Neural progenitor cell (in vitro differentiated cells): ENCODE measurements at places on chromosomes 2 and 18. TPM values are rescaled to one million over a fixed set of nuclear protein-coding genes. Genes with fewer than 3 reads are reported as not detected.
A peak's percentile ranks its signal among the peaks of the same experiment; 100 is the strongest.

Gene FSIP2
- 12.7 and 15.9 TPM in 2 replicates for total RNA-seq

GRCh38 chr2:152647552-152647951, 69.7 kb downstream of the PRPF40A start:
- no peak overlapping the region for H3K4me3 ChIP-seq
- peak overlapping the region; percentile 36 for H3K27ac ChIP-seq
- peak; percentile 45 for DNase-seq
- peaks cover 27% of the 10 kb centered on the region for H3K4me1 ChIP-seq
- H3K36me3 ChIP-seq: no peaks in the 10 kb centered on the region

DNA sequence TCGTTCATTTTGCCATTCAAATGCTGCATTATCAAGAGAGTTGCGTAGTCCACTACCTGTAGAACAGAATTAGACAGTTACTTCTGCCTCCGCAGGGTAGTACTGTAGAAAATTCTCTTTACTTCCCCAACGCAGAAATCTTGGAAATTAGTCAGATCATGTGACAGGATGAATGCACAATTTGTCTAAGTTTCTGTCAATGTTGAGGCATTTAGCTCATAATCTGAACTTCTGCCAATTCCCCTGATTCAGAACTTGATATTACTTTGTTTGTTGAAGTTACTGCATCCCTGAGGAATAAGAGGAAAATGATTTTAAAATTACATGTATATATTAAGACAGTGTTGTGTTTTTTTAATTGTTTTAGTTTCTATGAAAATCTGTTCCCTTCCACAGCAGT, 83.4 kb downstream of the TTC27 start:
- no peak for DNase-seq
- H3K4me3 ChIP-seq: no peak overlapping the region
- H3K4me1 ChIP-seq: no peaks in the 10 kb centered on the region
- no peak overlapping the region for H3K27ac ChIP-seq

GRCh38 chr2:218755567-218756404, 26.2 kb upstream of the CYP27A1 start:
- no peaks in the 10 kb centered on the region for H3K36me3 ChIP-seq
- H3K27me3 ChIP-seq: no peaks in the 10 kb centered on the region
- H3K4me3 ChIP-seq: no peak overlapping the region

DNA sequence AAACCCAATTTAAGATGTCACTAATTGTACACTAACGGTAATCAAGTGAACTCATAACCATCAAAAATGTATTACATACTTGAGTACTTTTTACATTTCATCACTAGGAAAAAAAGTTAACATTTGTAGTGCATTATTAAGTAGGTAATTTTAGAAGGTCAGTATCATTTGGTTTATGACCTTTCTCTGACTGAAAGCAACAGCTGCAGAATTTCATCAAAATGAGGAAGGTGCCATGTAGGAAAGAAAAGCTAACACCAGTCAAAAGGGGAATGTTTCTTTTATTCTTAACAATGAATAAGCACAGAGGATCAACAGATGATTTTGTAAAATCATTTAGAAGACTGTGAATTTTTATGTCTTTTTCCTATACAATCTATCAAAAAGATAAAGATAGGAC, 79.0 kb downstream of the PIGN start:
- no peaks in the 10 kb centered on the region for H3K36me3 ChIP-seq
- H3K27ac ChIP-seq: no peak overlapping the region
- no peak overlapping the region for H3K4me3 ChIP-seq
- H3K4me1 ChIP-seq: no peaks in the 10 kb centered on the region

GRCh38 chr2:200850512-200851256, 13.8 kb downstream of the CLK1 start:
- H3K4me1 ChIP-seq: no peaks in the 10 kb centered on the region
- no peak overlapping the region for H3K4me3 ChIP-seq
- no peak overlapping the region for H3K27ac ChIP-seq
- DNase-seq: no peak
- H3K36me3 ChIP-seq: peaks cover 18% of the 10 kb centered on the region

- H3K27me3 ChIP-seq: no peaks in the 10 kb centered on the region
- no peaks in the 10 kb centered on the region for H3K36me3 ChIP-seq
- H3K27ac ChIP-seq: no peak overlapping the region
These were observed 9.9 kb downstream of the COLEC12 start for GRCh38 chr18:490624-491023.

DNA sequence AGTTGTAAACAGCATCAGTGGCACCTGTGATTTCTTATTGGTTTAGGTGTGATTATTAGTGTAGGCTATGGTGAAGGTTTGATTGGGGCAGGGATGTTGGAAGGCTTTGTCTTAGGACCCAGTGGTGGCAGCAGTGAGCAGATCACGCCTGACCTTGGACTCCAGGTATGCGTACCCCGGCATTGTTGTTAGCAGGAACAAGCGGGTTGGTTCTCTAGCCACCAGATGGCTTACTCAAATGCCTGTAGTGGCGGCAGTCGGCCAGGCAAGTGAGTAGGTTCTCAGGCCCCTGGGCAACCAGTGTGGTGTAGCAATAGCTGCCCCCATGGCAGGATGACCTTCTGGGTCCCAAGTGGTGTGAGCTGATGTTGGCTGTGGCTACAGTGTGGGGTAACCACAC, 558.3 kb downstream of the KCNJ3 start:
- no peak overlapping the region for H3K27ac ChIP-seq
- peak; percentile 2 for DNase-seq
- H3K36me3 ChIP-seq: no peaks in the 10 kb centered on the region
- no peaks in the 10 kb centered on the region for H3K27me3 ChIP-seq
- no peaks in the 10 kb centered on the region for H3K4me1 ChIP-seq

Gene GPR75
- 0.94 and 1.1 TPM in 2 replicates for total RNA-seq

Gene DSEL
- total RNA-seq: 7.1 and 8.6 TPM in 2 replicates

DNA sequence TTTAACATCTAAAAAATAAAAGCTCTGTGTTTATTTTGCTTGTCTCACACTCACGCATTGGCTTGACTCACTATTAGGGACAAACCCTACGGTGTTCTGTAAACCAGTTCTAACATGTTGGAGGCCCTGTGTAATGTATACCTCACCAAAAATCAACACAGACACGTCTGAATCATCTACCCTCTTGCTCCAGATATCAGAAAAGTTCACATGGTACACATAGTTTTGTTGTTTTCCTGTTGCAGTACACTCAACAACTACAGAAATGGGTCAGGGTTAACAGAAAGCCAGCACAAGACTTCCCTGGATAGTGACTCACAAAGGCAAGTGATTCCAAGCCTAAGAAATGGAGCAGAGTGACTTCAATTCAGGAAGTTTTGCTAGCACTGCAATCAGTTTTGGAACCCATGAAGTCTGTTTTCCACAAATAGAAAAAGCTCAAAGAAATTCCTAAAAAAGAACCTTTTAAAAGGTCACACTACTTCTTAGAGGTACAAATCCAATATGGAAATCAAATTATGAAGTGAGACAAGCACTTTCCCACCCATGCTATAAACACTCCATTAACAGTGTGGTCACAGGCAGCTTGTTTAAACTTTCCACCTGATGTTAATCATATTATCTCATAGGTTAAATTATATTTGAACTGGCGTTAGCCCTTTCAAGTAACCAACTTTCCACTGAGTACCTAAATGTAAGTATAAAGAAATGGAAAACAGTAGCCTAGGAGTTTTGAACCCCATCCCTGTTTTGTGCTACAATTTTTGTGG, 87.4 kb downstream of the GAREM1 start:
- no peaks in the 10 kb centered on the region for H3K27me3 ChIP-seq
- DNase-seq: no peak
- H3K4me1 ChIP-seq: no peaks in the 10 kb centered on the region
- no peak overlapping the region for H3K27ac ChIP-seq

DNA sequence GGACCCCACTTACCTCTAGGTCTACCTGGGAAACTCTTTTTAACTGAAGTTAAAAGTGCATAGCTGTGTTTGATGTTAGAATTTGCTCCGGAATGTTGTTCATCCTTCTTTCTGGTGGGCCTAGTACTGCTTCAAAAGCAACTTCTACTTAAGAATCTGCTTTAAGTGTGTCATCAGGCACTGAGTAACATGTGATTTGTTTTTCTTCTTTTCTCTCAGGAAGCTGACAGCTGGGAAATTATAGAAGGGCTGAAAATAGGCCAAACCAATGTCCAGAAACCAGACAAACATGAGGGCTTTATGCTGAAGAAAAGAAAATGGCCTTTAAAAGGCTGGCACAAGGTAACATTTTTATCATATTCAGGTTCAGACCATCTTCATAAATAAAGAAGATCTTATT, 122.9 kb downstream of the PRKRA start:
- H3K27ac ChIP-seq: no peak overlapping the region
- H3K4me1 ChIP-seq: no peaks in the 10 kb centered on the region
- H3K36me3 ChIP-seq: no peaks in the 10 kb centered on the region
- no peaks in the 10 kb centered on the region for H3K27me3 ChIP-seq

DNA sequence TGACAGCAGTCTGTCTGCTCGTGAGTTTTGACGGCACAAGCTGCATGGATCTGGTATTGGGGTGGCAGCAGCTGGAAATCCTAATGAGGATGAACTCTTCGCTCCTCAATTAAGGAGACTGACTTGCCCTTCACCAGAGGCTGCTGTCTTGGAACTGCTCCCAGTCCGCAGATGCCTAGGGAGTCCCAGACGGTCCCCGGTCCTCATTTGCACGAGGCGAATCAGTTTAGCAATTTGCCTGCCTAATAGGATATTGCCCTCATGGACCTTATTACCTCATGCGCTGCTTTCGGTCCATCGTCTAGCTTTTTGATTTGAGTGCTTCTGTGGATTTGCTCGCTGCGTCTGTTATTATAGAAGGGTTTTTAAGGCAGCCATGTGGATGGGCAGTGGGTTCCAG, 40.6 kb downstream of the ASAP2 start:
- H3K27me3 ChIP-seq: no peaks in the 10 kb centered on the region
- no peak overlapping the region for H3K4me3 ChIP-seq
- no peak overlapping the region for H3K27ac ChIP-seq
- peaks cover 13% of the 10 kb centered on the region for H3K4me1 ChIP-seq

- no peaks in the 10 kb centered on the region for H3K27me3 ChIP-seq
- H3K36me3 ChIP-seq: peaks cover 1% of the 10 kb centered on the region
- DNase-seq: no peak
- H3K4me1 ChIP-seq: peaks cover 19% of the 10 kb centered on the region
These were observed 864 bp upstream of the XPO1 start for GRCh38 chr2:61538920-61539520.

DNA sequence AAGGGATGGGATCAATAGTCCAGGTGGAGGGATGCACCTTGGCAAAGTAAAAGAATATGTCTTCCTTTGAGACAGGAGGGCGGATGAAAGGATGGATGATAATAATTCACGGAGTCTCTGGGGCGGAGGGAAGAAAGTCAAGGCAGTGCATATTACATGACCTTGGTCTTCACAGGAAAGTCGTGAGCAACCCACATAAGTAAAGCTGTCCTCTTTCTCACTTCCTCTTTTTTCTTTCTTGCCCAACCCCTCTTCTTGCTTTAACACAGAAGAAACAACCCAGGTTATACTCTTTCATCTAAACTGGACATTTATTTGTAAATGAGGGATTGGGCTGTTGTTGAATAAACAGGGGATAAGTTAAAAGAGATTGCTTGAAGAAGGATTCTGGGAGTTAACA, 168.7 kb upstream of the SKOR2 start:
- peaks cover 4% of the 10 kb centered on the region for H3K4me1 ChIP-seq
- DNase-seq: no peak
- no peak overlapping the region for H3K27ac ChIP-seq
- H3K27me3 ChIP-seq: peaks cover 13% of the 10 kb centered on the region
- H3K4me3 ChIP-seq: no peak overlapping the region
